ENCODE measurements at places on chromosomes 4 and X. TPM values are rescaled to one million over a fixed set of nuclear protein-coding genes. Genes with fewer than 3 reads are reported as not detected.

The TLR7 gene
- total RNA-seq, result 0.27 TPM

The ARHGAP6 gene
- total RNA-seq, result 12.4 TPM

The SLITRK2 gene
- 0.20 TPM for total RNA-seq

The ENPEP gene
- 1.1 TPM for total RNA-seq

The AREG gene
- total RNA-seq, result 44.2 TPM

The CCKAR gene
- not detected for total RNA-seq

The ADGRA3 gene
- 76.7 TPM for total RNA-seq

The ANXA10 gene
- 0.82 TPM for total RNA-seq

The GAGE12H gene
- not detected for total RNA-seq

The RTL3 gene
- not detected for total RNA-seq

The COMMD8 gene
- total RNA-seq, result 0.80 TPM

The CDKL2 gene
- 7.6 TPM for total RNA-seq

The TRIML1 gene
- total RNA-seq, result not detected

The HHIP gene
- total RNA-seq, result 5.9 TPM

The MUC7 gene
- not detected for total RNA-seq

DNA sequence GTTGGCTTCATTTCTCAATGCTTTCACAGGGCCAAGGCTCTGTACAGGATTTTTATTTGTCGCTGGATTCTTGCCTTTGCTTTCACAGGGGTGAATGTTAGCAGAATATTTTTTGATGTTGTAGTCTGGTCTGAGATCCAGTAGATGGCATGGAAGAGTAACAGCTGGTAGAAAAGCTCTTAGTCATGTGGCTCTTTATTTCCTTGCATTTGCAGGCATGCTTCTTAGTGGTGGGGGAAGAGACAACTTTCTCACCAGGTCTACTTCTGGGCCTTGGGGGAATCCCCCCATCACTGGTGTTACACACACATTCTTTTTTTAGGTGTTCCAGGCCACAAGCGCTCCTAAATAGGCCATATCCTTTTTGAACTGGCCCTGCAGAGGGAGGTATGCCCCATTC lies 58.2 kb upstream of the DKK2 start:
- no peak for DNase-seq

GRCh38 chr4:53348046-53348445 lies 17.8 kb downstream of the SCFD2 start:
- no peak for DNase-seq

DNA sequence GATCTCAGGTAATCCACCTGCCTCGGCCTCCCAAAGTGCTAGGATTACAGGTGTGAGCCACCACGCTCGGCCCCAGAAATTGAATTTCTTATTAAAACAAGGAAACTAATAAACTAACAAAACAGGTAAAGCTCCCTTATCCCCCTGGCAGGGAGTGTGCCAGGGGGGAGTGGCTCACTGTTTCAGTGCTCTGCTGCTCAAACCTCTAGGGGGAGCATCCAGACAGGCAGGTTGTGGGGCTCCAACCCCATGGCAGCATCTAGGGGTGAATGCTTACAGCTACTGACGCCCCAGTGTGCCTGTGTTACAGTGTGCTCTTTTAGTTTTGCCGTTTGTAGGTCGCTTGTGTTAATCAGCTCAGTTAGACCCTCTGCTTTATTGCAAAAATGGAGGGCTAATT lies 605.0 kb downstream of the GABRG1 start:
- no peak for DNase-seq

- no peak for DNase-seq
Measured at GRCh38 chrX:97328853-97329390, 445.2 kb downstream of the RPA4 start.

DNA sequence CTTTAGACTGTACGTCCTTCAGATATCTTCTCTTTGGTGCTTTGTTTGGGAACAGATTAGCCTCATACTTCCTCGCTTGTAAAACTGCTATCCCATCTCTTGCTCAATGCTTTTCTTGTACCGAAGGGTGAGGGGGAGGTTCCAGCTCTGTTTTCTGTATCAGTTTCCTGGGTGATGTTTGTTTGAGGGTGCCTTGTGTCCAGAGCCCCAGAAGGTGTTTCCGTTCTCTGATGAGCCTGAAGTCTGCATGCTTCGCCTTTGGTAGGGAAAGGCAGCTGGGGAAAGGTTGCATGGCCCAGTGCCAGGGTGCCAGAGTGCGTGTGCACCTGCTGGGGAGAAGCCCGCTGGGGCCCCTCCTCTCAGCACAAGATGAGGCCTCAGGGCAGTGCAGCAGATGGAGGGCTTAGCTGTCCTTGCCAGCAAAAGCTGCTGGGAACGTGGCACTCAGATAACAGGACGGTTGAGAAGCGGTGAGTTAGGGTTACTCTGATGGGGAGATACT lies 73.7 kb downstream of the TBL1X start:
- peak; percentile 33 for DNase-seq

DNA sequence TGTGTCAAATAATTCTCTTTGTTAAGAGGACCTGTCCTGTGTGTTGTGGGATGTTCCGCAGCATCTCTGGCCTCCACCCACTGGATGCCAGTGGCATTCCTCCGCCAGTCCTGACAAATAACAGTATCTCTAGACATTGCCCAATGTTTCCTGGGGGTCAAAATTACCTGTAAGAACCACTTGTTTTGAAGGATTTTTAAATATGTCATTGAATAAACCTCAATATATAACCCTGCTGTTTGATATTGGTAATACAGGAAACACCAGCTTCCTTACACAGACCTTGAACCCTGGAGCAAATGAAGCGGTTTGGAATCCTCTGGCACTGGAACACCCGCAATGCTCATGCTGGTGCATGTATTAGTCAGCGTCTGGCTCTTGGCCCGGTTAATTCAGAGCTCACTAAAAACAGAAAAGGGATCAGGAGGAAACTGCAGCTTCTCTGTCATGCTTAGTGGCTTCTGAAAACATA lies 101.3 kb downstream of the TBL1X start:
- DNase-seq, result peak; percentile 51

GRCh38 chr4:173334891-173335752 lies 964 bp upstream of the HMGB2 start:
- peak; percentile 75 for DNase-seq

- DNase-seq, result no peak
Measured at GRCh38 chr4:80252427-80252826, 14.0 kb upstream of the FGF5 start.

- DNase-seq, result no peak
Measured at GRCh38 chrX:110222497-110223257, 95.2 kb downstream of the AMMECR1 start.

DNA sequence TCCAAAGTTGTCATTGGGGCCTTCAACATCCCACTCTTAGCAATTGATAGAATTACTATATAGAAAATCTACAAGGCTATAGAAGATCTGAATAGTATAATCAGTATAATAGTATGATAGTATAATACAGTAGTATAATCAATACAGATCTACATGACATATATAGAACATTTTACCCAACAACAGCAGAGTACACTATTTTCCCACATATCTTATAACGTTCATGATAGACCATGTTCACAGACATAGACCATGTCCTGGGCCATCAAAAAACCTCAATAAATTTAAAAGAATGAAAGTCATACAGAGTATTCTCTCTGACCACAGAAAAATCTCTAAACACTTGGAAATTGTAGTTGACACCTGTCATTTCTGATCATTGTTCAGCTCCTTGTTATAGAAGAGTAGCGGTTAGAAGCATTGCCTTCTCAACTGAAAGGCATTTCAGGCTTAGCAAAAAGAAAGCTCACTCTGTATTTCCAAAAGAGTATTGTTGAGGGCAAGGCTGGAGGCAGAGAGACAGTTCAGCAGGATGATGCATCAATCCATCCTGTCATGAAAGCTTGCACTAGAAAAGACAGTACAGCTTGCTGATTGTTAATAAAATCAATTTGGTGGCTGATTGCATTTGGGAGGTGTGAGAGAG lies 38.8 kb upstream of the ARMCX5 start:
- no peak for DNase-seq

DNA sequence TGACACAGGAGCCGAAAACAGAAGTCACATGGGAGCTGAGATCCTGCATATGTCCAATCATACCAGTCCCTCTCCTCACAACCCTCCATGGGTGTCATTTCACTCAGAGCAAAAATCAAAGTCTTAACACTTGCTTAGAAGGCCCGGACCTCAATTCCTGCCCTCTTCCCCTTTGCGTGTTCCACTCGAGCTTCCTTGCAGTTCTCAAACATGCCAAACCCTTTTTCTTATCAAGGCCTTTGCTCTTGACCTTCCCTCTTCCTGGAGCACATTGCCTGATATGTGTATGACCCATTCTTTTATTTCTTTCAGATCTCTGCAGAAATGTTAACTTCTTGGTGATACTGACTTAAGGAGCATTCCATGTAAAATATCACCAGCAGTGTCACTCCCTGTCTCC lies 87.0 kb upstream of the USP38 start:
- no peak for DNase-seq

GRCh38 chrX:142327182-142327581 lies 122.1 kb upstream of the MAGEC2 start:
- DNase-seq, result no peak

DNA sequence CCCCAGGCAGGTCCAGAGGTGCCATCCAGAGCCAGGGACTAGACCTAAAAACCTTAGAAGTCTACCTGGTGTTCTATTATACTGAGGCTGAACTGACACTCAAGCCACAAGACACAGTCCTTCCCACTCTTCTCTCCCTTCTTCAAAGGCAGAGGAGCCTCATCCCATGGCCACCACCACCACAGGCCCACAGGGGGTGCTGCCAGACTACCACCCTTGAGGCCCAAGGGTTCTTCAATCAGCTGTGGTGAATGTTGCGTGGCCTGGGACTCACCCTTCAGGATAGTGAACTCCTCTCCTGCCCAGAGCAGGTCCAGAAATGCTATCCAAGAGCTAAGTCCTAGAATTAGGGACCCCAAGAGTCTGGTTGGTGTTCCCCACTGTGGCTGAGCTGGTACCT lies 17.5 kb upstream of the RFC1 start:
- no peak for DNase-seq

Measured in transverse colon (tissue), 4 donors.